CD4-positive, alpha-beta T cell treated with Interleukin-12 subunit alpha and Interleukin-12 subunit beta, for 1 hour (primary cell): ENCODE measurements at places on chromosomes 13 and 19.

DNA sequence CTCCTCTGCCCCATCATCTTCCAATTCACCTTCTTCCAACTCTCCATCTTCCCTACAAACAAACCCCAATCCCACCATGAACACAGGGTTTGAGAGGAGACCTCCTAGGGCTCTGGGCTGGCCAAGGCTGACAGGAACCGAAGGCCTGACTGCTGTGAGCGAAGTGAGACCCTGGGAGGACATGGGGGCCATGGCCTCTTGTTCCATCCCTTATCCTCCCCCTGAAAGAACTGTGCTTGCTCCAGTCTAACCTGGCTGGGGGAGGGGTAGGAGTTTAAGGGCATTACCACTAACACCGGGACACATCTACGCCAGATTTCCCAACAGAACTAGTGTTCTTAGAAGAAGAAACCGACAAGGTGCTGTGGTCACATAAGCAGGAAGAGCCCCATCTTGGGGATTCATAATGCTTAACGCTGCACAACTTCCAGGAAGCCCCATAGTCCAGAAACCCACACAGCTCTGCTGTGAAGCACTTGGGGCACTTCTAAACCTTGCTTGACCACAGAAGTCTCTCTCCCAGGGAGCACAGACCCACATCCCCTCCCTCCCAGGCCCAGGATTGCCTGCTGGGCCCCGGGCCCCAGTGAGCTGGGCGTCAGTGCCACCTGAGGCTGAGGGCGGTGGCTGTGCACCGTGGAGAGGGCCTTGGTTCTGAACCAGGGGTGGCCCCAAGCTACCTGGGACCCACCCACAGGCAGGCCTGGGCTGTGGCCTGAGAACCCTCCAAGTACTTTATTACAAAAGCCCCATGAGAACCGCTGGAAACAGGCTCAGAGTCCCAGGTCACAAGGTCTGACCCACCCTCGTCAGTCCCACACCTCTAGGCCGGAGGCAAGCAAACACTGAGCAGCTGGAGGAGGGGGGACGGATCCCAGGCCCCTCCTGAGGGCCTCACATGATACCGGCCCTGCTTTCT is 18.8 kb downstream of the ZC3H4 start:
- DNase-seq, result peak; percentile 40

GRCh38 chr13:61417086-61417570 is 1.5 kb upstream of the PCDH20 start:
- no peak for DNase-seq

GRCh38 chr19:1407528-1408299 is at the start of gene DAZAP1:
Gene DAZAP1, plus strand, starts transcription at chr19:1407586. Its CDS starts 188 bp downstream, at chr19:1407774.
- DNase-seq, result peak; percentile 38

- DNase-seq, result no peak
Observed at GRCh38 chr13:113157206-113157928, 1.1 kb upstream of the PROZ start.

- DNase-seq, result no peak
Observed at GRCh38 chr19:35317464-35318043, 11.4 kb upstream of the CD22 start.

DNA sequence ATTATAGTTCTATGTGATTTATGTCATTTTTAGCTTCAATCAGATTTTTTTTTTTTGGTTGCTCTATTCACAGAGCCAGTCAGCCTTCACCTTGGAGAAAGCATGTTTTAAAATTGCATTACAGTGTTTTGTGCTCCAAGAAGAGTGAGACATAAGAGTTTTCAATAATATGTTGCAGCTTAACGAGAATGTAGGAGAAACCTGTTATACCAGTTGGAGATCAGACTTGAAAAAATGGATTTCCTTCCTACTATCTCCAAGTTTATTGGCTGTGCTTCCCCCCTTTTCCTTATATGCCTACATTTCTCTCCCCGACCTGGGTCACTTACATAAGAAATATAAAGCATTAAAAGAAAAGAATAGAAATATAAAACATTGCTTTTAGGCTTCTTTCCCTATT is 123.9 kb upstream of the ARGLU1 start:
- DNase-seq, result no peak

- no peak for DNase-seq
Observed at GRCh38 chr19:5017235-5017634, 48.3 kb downstream of the KDM4B start.

GRCh38 chr19:16247353-16248182 is 49.9 kb downstream of the AP1M1 start:
- DNase-seq, result peak; percentile 86

DNA sequence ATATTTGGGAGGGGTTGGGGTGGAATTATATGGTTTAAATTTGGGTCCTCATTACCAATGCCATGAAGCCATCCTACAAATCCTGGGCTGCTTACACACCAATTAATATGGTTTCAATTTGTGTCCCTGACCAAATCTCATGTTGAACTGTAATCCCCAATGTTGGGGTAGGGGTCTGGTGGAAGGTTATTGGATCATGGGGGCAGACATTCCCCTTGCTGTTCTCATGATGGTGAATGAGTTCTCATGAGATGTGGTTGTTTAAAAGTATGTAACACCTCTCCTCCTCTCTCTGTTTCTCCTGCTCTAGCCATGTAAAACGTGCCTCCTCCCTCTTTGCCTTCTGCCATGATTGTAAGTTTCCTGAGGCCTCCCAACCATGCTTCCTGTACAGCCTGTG is 46.6 kb upstream of the FAM124A start:
- no peak for DNase-seq

DNA sequence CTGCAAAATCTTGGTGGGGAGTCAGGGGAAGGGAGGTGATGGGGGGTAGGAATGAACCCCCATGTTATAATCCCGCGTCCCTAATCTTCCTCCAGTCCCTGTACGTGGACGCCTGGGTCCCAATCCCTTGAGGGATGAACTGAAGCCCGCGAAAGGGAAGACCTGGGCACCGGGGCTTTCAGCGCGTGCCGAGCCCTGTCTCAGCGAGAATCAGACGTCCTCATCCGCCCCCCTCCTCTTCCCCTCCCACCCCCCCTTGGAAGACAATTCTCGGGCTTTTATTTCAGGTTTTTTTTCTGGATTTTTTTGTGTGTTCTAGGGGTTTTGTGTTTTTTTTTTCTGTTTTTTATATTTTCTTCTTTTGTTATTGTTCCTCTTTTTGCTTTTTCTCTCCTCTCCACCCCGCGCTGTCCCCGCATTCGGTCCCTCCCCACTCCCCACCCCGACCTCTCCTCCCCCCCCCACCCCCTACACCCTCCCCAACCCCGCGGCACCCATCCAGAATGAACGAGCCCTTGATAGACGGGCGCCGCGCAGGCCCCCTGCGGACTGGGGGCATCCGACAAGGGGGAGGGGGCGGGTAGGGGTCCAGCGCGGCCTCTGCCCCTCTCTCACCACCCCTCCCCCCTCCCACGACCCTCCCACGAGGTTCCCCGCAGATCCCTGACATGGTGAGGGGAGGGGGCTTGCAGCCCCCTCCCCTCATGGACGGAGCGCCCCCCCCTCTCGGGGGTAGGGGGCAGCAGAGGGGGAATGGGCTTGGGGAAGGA is 10.3 kb downstream of the C19orf81 start:
- no peak for DNase-seq

DNA sequence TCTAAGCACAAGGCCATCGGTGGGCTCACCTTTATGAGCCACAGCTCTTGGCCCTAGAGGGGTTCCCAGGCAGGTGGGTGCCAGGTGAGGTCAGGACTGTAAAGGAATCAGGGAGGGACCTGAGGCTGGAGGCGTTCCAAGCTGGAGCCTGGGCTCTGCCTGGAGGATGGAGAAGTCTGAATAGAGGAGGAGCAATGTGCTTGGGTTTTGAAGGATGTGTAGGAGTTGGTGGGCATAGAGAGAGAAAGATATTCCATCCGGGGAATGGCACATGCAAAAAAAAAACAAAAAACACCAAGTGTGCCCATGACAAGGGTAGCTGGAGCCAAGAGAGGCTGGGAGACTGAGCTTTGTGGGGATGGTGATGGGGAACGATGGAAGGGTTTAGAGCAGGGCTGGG is 2.4 kb downstream of the GRIN3B start:
- DNase-seq, result no peak

GRCh38 chr19:57037556-57037955 is 82.2 kb upstream of the USP29 start:
- no peak for DNase-seq

GRCh38 chr19:10510301-10510802 is 6.9 kb downstream of the S1PR5 start:
- DNase-seq, result peak; percentile 67

- no peak for DNase-seq
Observed at GRCh38 chr19:3556423-3556977, 886 bp downstream of the MFSD12 start.
